ENCODE measurements at places on chromosomes 4 and X.

DNA sequence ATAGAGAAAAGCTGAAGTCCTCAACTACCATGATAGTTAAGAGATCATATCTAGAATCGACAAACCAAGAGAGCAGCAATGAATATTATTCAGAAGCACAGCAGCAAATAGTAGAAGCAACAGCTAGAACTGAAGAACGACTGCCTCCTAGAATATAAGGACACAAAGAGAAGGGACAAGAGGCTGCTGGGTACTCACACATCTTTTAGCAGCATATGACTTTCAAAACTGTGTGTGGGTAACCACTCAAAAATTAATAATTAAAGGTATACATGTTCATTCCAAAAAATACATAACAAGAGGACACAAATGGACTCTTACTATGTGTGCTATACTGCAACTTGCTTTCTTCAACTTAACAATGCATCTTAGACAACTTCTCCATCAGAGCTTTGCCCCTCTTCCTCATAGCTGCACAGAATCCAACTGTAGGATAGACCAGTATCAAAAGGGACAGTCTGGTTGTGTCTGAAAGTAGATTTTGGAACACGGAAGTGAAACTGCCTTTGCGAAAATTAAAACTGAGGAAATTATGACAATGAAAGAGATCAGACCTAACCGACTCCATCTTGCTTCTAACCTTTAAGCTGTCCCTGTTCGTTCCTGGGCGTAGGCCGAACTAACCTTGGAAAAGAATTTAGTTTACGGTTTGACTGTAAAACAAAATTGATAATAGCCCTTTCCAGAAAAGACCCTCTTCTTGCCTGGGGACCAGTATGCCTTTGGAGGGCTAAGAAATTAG lies 125.7 kb downstream of the SH3KBP1 start:
- DNase-seq = no peak

DNA sequence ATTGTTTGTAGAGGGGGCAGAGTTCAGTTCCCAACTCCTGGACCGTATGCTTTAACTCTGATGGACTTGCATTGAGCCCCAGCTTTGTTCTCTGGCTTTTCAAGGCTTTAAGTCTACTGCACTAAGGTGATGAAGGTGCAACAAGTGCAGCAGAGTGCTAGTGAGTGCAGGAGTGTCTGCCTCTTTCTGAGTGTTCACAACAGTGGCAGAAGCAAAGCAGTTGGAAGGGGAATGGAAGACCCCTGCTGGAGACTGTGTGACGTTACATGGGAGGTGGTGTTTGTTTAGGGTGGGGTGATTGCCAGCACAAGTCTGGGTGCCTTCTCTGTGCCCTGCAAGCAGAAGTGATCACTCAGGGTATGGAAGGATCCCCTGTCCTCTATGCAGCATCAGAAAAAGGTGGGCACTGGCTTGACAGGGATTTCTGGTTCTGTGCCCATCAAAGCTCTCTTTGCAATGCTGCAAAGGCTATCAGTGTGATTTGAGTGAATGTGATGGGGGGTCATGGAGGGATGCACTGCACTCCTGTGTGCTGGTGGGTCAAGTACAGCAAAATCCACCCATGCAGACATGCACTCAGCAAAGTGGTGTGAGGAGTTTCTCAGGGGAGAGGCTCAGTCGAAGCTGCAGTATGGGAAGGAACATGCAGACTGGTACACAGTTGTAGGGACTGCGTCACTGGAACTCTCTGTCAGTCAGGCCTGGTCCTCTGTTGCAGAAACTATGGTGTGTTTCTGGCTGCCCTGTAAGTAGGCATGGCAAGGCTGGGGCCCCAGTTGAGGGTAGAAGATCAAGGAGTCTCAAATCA lies 70.9 kb upstream of the UGT2B7 start:
- no peak for DNase-seq

GRCh38 chrX:94204524-94204923 lies 530.5 kb downstream of the FAM133A start:
- DNase-seq = no peak

- DNase-seq = no peak
Measured at GRCh38 chr4:147059064-147059731, 113.5 kb upstream of the TTC29 start.

DNA sequence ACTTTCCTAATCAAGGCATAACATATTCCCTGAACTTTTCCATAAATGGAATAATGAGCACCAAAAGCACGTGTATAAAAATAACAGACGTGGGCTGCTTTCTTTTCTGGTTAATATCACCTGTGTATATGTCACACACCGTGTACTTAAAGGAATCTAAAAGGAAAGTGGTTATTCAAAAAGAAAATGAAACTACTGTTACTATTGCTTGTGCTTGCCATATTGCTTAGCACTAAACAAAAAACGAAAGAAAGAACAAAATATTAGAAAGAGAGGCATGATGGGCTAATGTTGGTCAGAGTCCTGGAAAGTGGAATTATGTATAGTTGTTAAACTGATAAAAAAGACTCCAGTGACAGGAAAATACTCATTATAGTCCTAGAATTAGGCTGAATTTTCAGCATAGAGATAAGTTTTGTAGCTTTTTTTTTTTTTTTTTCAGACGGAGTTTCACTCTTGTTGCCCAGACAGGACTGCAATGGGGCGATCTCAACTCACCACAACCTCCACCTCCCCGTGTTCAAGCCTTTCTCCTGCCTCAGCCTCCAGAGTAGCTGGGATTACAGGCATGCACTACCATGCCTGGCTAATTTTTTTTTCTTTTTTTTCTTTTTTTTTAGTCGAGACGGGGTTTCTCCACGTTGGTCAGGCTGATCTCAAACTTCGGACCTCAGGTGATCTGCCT lies 123.2 kb downstream of the PABPC4L start:
- no peak for DNase-seq

GRCh38 chrX:105820247-105820646 lies 2.1 kb upstream of the NRK start:
- DNase-seq = no peak

DNA sequence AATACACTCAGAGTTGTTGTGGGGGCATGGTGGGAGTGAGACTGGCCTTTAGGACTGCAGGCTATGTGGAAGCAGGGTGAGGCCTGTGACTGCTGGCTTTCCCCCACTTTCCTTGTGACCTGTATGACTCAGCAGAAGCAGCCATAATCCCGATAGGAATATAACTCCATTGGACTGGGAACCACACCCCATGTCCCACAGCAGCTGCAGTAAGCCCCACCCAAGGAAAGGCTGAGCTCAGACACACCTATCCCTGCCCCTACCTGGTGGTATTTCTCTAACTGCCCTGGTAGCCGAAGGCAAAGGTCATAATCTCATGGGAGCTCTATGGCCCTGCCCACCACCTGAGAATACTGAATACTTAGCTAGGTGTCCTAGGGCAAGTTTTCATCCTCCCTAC lies 169.3 kb downstream of the GC start:
- no peak for DNase-seq

- no peak for DNase-seq
Measured at GRCh38 chrX:29145316-29145715, 558.1 kb downstream of the IL1RAPL1 start.

GRCh38 chr4:3402491-3403347 lies 39.0 kb upstream of the HGFAC start:
- no peak for DNase-seq

DNA sequence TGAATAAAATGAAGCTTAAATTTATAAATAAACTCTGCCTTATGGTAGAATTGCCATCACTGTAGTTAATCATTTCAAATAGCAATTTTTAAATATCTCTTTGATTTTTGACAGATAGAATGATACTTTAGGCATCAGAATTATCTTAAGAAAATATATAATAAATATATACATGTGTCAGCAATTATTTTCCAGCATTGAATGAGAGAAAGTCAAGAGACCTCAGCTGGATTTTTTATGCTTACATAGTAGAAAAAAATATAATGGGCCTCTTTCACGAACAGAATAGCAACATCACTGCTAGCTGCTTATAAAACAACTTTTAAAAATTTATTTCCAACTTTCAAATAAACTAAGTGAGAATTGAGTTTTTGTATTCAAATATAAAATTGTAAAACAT lies 424.0 kb upstream of the MAGEB16 start:
- no peak for DNase-seq

DNA sequence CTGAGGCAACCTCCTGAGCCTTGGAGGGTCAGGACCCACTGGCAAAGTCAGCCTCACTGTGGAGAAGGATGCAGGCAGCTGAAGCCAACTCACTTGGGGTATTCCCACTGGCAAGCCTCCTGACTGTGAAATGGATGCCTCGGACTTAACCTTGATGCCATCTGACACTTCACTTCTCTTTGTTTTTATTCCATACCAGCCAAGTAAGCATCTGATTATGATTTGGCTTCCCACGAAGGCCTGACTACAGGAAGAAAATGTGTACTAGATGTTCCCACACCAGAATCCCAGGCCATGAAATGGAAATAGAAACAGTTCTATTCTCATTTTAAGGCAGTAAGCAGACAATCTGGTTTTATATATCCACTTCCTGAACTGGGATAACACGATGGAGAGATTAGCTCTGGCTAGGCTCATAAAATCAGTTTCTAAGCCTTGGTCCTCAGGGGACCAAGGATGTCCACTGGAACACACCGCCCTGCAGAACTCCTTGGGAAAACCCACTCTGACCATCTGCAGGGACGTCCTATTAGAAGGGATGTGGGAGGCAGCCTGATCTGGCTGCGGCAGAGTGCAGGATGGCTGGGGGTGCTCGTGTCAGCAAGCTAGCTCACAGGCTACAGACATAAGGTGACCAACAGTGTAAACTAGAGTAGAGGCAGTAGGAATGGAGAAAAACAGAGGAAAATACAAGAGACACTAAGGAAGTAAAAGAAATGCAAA lies 89.3 kb downstream of the TSPAN5 start:
- DNase-seq = no peak

GRCh38 chr4:177726111-177726510 lies 283.9 kb upstream of the AGA start:
- DNase-seq = no peak

DNA sequence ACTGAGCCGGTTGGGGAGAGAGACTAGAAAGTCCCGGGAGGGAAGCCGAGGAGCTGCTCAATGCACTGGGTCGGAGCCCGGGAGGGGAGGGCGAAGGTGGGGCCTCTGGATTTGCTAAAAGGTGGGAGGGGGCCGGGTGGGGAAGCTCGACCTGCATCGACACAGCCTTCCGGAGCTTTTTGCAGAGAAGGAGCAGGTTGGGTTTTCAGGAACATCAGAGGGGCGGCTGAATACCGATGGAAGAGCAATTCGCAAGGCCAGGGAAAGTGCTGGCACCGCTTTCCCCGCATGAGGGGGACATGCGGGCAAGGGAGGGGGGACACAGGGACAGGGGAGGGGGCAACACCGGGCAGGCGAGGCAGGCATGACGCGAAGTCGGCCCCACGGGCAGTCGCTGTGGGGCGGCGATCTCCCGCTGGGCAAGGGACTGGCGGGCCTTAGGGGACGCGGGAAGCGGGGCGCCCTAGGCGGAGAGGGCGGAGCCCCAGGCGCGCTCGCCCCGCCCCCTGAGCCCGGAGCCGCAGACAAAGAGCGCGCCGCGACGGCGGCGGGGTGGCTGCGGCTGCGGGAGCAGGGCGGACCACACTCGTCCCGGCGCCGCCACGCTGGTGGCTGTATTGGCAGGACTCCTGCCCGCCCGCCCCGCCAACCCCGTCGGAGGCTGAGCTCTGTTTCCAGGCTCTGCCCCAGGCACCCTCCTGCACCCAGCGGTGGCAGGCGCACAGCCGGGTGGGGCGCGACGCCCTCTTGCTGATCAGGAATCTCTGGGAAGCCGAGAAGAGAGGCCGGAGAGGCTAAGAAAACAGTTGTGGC lies 11.6 kb downstream of the PDZD4 start:
- DNase-seq = no peak

DNA sequence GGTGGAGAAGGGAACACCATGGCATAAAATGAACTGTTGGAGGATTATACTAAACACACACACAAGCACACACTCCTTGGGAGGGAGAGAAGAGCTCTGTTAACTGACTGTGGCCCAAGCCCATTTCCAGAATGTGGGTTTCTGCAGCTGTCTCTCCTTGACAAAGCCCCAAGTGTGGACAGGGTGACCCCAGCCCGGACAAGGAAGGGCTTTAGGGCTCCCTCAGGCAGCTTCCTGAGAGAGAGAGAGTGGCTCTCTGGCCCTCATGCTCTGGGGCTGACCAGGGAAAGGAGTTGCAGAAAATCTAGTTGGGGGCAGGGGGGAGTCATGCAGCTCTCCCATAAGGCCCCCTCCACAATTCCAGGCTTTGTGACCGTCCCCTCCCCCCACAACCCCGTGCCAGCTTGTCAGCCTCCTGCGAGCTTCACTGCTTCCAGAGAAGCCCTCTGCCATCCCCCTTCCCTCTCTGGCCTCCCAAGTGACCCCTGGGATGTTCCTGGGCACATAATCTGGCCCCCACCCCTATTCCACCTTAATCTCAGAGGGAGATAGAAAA lies 590 bp downstream of the ARHGEF9 start:
- no peak for DNase-seq

GRCh38 chr4:185536411-185536709 lies 1.1 kb upstream of the PDLIM3 start:
- DNase-seq = no peak

DNA sequence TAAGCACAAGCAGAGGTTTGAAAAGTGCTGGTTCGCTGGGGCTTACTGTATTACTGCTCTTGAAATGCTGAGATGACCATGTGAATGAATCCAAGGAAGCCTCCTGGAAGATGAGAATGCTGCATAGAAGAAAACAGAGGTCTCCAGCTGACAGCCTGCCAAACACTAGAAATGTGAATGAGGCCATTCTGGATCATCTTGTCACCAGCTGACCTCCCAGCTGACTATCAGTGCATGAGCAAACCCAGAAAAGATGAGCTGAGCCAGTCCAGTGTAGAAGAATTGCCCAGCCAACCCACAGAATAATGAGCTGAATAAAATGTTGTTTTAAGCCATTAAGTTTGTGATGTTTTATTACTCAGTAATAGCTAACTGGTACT lies 49.1 kb upstream of the DYNLT3 start:
- no peak for DNase-seq

GRCh38 chrX:78661836-78662235 lies 2.7 kb upstream of the RTL3 start:
- DNase-seq = no peak

DNA sequence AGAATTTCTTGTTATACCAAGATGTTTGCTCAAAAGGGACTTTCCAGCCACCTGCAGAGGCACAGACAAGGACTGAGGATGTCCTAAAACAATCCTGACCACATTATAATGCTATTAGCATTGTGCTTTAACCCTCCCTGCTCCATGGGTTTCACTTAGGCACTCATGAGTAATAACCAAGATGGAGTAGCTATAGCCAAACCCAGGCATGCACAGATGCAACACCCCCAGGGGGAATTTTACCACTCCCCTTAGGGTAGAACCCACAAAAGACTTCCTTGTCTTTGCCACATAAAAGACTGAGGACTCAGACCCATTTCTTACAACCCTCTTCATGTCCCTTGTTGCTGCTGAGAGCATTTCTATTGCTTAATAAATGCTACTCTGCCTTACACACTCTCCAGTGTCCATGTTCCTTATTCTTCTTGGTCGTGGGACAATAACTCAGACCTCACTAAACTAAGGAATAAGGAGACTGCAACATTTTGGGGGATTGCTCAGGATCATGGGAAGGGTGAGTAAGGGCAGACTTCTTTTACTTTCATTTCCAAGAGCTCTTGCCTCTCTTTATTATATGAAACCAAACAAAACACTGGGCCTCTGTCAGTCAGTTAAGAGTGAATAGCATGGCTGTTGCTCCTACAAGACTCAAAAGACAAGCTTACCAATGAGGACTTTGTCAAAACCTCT lies 103.5 kb downstream of the TECRL start:
- DNase-seq = no peak

All from stimulated activated CD8-positive, alpha-beta memory T cell treated with anti-CD3 and anti-CD28 coated beads, Interleukin-7, amount 100 ng/mL, for 4 hours (primary cell).